ENCODE measurements at places on chromosomes 7 and 10.

DNA sequence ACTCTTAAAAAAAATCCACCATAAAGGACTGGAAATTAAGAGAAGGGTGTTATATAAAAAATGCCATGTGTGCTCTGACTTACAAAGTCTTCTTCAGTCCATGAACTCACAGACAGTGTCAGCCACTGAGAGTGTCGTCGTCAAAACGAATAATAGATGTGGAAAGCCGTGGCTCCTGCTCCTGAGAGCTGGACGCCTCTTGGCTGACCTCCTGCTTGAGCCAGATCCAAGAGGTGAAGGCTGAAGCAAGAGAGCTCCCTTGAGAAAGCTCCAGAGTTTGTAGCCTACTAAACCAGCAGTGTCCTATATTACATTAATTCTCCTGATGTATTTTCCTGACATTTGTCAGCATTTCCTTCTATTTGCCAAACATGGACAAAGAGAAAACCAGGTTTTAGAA, 234.3 kb upstream of the C7orf33 start:
- DNase-seq: no peak

- DNase-seq: peak; percentile 90
Observed at GRCh38 chr7:96236198-96237039, 85.5 kb downstream of the SLC25A13 start.

GRCh38 chr7:116496653-116497052, 2.9 kb upstream of the CAV2 start:
- no peak for DNase-seq

GRCh38 chr7:10685040-10685439, 288.6 kb upstream of the PHF14 start:
- DNase-seq: no peak

DNA sequence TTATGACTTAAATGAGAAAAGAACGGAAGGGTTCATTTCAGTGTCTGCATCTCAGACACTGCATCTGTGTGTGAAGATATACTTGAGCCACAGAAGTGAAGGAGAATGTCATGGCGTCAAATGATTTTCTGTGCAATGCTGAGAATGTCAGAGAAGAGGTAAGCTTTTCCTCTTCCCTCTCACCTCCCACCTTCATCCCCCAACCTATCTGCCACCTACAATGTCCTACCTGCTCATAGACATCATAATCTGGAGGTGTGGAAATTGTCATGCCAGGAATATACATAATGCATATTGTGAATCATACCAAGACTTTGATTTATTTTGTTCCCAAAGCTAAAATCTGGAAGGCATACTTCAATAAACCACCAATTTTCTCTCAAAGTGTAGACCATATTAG, 53.7 kb downstream of the CTTNBP2 start:
- DNase-seq: no peak

- no peak for DNase-seq
Observed at GRCh38 chr10:87930141-87930540, 66.7 kb downstream of the PTEN start.

DNA sequence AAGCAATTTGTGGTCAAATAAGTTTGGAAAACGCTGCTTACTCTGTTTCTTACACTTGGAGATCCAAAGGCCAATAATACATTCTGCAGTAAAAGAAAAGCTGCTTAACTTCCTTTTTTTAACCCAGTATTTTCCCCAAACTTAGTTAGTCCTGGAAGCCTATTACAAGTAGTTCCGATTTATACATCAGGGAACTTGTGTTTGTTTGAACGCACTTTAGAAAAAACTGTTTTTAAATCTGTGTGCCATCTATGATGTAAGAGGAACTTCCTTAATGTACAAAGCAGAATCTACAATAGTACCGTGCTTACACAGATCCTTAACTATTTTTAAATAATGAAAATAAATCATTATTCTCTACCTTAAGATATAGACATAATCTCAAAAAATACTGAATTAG, 23.0 kb downstream of the SFR1 start:
- no peak for DNase-seq

DNA sequence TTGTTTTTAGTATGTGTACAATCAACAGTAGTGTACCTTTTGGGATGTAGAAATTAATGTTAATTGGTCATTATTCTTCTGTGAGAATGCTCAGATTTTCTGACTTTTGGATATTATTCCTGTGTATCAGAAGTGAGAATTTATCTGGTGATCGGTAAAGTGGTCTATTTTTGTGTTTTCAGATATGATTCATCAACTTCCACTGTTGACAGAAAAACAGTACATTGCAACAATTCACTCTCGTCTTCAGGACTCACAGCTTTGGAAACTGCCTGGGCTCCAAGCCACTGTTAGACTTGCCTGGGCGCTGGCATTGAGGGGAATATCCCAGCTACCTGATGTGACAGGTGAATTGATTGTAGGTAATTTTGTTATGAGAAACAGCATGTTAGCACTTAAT, 20.9 kb downstream of the NUP205 start:
- DNase-seq: no peak

DNA sequence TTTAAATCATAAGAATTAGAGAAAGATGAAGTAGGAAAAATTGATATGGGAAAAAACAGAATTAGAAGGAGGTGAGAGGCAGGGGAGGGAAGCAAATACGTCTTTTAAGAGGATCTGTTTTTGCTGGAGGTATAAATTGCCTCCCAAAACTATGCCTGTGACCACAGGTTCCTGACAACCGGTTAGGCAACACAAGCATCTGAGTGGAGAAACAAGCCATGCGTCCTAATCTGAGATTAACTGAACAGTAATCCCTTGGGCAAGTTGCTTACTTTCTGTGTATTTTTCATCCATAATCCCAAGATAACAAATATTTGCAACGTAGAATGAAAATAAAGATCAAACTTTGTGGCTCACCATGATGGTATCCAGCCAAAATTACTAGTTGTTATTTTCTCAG, 149.2 kb downstream of the C1GALT1 start:
- no peak for DNase-seq

DNA sequence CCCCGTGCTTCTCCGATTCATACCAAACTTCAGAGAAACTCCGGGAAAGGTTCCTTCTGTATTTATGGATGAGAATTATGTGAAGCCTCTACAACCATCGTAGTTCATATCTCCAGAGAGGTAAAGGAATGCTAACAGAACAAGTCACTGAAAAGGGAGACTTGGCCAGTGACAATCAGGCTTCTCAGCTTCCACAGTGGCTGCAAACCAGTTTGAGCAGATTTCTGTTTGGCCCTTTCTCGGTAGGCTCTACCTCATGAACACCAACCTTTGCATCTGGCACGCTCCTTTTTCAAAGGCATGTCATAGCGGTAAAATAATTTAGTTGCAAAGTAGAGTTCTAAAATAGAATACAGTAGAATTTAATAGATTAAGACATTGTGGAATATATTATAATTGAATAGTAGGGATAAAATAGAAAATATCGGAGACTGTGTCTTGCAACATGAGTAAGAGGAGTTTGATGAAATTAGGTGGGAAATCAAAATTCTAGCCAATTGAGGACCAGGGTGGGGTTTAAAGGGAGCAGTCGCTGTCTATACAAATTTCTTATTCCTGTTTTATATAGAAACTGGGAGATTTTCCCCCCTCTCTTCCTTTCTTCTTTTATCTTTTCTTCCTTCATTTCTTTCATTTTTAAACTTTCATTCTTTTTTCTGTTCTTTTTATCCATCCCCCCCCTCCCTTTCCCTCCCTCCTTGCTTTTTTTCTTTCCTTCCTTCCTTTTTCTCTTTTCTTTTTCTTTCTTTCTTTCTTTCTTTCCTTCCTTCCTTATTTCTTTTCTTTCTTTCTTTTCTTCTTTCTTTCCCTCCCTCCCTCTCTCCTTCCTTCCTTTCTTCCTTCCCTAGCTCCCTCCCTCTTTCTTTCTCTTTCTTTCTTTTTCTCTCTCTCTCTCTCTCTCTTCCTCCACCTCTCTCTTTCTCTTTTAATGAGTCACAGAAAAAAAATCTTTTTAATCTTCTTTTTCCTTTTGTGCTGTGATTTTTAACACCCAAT, 161.5 kb upstream of the KLF6 start:
- DNase-seq: no peak

DNA sequence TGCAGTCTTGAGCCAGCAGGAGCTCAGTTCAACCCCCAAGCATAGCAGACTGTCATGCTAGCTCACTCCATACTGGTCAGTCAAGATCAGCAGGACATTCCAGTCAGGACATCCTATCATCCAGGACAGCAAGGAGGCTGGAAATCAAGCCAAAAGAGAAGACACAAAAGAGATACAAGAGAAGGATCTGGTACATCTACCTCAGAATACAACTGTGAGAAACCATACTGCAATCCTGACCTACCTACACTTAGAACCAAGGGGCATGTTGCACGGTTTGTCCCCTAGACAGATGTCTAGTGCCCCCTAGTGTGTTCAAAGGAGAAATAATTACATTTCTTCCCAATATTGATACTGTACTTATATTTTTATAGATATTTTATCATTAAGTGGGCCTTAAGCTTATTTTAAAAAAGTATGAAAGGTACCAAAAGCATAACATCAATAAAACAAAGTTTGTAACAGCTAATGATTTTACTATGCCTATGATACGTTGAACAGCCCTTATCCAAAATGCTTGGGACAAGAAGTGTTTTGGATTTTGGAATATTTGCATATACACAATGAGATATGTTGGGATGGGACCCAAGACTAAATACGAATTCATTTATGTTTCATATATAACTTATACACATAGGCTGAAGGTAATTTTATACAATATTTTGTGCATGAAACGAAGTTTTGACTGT, 26.7 kb downstream of the ERCC6 start:
- no peak for DNase-seq

GRCh38 chr7:157016352-157017041, 6.0 kb upstream of the MNX1 start:
- no peak for DNase-seq

GRCh38 chr10:95810198-95810976, 54.4 kb downstream of the ENTPD1 start:
- DNase-seq: no peak

DNA sequence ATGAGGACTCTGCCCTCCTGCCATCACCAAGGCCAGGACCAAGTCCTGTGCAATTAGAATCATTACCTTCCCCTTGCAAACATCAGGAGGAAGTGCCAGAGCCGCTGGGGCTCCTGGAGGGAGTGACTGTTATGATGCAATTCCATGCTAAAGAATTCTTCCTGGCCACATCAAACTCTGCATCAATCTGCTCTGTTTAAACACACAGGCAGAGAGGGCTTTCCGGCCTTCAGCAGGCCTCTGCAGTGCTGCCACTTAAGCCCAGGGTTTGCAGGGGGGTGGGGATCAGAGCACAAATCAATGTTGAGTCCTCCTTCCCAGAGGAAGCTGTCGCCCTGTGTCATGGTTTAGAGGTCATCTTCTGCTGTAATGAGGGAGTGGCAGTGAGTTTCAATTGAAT, 58.1 kb downstream of the CTBP2 start:
- DNase-seq: no peak

DNA sequence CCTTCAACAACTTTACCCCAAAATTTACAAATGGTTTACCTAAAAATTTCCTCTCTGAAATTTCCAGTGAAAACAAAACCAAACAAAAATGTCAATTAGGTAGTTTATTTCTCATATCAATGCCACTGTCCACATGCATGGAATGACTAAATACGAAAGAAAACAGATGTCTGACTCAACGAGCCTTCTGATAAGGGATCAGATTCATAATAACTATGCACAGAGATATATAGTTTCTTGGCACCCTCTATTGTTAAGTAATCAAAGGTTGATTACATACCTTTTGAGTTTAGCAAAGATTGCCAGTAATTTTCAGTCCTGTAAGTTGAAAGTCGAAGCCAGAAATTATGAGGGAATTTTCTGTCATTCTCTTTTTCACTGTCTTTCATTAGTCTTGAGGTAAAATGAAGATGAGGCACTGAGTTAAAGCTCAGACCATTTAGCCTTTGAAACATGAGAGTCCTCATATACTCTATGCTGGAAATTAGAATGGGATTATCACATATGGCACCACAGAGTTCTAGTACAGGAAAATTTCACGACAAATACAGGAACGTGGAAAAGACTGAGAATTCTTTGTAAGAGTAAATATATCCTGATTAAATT, 519.1 kb upstream of the ANKRD30A start:
- DNase-seq: no peak

DNA sequence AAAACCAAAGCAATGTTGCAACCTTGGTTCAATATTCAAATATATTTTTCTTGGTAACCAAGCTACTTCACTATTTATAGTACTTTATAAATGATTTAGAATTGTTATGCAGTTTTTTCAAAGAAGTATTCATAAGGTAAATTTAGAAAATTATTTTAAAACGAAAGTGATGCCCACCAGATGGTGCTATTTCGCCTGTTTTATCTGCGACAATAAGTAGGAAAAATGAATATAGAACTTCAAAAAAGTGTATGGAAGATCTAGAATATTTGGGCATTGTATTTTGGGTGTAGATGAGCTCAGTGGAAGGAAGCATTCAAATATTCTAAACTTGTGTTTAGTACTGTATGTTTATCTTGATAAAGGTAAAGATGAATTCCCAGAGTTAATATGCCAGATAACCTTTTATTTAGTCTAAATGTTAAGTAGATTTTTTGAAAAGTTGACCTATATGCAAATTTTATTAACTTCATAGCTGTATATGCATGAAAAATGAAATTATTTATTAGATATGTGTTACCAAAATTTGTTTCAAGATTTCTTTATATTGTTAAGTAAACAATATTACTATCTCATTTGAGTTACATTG, 93.2 kb downstream of the ADK start:
- DNase-seq: no peak

DNA sequence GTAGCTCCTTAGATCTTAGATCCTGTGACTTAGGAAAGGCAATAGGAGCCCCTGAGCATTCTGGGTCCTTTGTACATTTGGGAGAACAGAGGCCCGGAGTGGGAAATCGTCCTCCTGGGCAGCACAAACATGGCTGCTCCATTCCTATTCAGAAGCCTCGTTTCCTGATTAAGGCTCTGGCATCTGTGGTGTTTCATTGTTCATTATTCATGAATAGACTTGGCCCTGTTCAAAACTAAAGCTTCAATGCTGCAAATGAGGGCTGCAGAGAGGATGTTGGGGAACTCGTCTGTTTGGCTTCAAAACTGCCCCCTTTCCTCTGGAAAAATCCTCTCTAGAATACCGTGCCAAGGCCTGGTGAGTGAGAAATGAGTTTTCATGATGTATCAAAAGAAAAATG, 3.4 kb upstream of the HTRA1 start:
- no peak for DNase-seq

- DNase-seq: no peak
Observed at GRCh38 chr10:32437334-32437733, 8.6 kb upstream of the CCDC7 start.
